ENCODE measurements at places on chromosomes 6 and 20.

DNA sequence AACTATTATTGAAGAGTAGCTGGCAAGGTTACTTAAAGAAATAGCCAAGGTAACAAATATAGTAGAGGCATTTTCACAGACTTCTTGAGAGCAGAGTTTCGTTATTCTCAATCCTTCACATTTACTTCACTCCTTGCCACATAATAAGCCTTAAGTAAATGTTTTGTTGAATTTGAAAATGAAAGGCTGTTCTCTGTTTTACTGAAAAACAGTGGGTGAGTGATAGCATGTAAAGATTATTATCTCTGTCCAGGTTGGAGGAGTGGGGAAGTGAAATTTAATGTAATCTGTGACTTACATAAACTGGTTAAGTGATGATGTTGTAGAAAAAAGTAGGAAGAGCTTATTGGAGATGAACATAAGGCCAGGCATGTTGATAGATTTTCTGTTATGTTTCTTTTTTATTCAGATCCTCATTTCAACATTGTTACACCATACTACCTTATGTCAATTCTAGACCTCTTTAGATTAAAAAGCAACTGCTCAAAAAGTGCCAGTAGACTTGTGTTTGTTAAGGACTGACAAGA is 55.0 kb downstream of the QKI start:
- DNase-seq = no peak

DNA sequence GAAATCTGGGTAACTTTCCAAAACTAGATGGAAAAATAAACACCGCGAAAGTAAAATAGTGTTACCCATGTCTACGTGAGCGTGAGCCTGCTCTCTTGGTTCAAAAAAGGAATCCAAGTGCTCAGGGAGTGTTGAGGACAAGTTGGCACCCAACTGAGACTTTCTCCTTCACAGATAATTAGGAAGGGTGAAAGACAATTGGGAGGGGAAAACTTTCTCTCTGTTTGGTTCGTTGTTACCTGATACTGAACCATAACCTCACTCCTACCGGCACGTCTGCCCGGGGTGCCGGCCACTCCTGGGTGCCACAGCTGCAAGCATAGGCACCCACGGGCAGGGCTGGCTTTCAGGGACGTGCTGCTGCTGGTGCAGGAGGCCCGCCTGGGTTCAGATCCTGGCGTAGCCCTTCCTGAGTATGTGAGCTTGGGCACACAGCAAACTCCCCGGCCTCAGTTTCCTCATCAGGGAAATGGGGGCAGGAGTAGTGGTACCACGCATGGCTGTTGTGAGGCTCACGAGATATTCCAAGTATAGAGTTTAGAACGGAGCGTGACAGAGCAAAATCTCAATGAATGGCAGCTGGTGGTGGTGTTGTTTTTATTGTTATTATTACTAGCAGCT is 38.2 kb upstream of the PMEPA1 start:
- DNase-seq = no peak

DNA sequence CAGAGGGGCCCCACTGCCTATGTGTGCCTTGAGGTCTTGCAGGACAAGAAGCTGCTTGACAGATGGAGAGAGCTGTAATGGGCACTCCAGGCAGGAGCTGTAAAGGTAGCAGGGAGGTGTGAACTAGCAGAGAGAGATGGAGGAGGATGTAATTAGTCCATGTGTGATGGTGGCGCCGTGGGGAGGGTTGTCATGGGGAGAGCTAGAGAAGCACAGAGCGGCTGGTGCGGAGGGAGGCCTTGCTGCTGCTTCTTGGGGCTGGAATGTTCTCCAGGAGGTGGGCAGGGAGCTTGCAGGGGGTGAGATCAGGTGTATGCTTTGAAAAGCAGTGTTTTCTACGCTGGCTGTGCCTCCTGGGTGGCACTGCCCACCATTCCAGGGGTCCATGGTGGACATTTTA is 32.1 kb downstream of the APCDD1L start:
- DNase-seq = no peak

DNA sequence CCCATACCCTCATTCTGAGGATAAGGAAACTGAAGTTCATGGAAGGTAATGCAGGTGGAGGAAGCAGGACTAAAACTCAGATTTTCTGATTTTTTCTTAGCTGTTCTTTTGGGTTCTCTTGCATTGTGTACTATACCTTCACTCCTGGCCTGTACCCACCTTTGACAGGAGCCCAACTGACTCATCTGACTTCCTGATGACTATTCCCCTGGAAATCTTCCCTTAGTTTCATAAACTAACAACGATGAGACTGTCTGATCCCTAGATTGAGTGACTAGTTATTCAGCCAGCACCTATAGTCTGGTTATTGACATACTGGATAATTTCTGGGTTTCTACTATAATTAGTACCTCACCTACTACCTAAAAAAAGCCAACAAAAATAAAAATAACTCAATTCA is 10.1 kb downstream of the CRYBG1 start:
- DNase-seq = no peak

GRCh38 chr6:25942561-25943147 is 12.2 kb upstream of the SLC17A2 start:
- no peak for DNase-seq

DNA sequence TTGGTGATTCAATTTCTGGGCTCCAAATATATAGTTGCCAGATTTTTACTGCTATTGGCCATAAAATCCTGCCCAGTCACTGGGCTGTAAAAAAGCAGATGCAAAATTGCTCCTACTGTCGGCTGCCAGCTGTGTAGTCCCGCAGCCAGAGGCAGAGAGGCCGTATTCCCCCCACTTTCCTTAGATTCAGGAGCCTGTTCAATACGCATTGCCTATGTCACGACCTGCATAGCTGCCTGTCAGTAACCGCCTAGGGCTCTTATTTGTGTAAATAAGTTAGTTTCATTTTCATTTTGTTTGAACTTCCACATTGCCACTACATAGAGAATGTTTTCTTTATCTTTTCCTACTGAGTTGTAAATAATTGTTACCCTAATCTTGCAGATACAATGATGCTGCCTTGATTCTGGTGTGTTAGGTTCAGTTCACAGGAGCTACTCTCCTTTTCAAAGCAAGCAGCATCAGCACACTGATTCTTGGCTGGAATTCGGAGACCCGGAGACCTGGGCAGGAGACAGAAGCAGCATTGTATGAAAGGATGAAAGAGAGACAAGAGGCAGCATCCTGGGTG is 46.0 kb upstream of the UST start:
- no peak for DNase-seq

DNA sequence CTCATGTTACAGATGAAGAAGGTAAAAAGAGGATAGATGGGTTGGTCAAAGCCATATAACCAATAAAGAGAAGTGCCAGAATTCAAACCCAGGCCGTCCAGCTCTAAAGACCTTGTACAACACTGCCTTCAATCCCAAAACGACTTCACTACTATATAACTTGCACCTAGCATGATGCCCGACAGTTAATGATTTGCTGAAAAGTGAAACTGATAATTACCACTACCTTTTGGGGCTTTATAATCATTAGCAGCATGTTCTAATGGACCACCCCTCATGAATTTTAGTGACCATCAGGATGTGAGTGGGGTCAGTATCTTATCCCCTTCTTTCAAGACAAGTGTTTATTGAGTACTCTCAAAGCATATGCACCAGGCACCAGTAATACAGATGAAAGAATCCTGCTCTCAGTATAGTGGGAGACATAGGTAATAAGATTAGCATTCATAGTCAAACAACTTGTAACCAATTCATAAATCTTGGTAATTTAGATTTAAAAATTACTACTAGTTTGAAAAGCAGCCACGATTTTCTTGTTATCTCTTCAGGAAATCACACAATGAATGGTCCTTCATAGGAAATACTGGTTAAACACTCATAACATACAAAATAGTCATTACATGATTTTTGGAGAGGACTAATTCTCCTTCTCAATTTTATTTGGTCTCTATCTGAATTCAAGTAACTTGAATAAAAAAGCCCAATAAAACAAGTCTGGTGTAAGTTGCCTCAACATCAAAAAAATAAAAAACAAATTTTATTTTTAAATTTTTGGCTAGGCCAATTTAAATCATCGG is 98.0 kb downstream of the EPB41L2 start:
- no peak for DNase-seq

GRCh38 chr6:26377719-26378118 is 5.2 kb upstream of the BTN2A2 start:
- no peak for DNase-seq

DNA sequence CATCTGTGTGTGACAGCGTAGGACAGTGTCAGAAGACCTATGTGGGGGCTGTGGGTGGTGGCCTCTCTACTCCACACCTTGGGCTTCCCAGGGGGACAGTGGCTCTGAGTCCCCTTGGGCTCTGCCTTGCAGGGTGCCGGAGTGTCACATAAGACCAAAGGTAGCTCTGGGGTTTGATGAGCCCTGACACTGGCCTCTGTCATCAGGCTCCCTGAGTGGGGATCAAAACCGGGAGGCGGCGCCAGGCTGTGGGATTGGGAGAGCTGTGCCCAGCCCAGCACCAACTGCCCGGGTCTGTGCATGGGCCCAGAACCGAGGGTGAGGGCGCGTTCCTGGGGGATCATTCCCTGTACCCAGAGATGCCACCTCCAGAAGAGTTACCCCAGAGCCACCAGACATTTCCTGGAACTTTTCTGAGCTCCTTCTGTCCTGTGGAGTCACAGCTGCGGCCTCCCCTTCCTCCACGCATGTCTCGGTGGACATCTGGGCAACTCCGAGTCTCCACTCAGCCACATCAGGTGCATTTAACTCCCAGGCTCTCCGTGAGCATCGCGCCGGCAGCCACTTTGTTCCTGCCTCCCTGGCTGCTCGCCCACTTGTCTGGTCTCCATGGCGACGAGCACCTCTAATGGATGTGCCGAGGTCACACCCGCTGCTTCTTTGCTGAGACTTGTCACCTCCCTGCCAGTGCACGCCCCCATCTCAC is 94.7 kb downstream of the TMEM242 start:
- DNase-seq = no peak

DNA sequence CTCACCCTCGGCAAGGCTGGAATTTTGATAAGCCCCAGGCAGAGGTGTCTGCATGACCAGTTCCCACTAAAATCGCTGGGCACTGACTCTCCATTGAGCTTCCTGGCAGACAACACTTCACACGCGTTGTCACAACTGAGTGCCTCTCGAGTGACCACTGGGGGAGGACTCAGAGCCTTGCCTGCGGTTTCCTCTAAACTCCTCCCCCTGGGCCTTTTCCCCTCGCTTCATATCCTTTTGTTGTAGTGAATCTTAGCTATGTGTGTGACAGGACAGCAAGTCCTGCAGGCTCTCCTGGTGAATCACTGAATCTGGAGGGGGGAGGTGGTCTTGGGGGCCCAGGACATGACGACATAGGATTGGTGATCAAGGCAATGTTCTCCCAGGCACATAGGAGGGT is 670.8 kb downstream of the PRKN start:
- DNase-seq = no peak

DNA sequence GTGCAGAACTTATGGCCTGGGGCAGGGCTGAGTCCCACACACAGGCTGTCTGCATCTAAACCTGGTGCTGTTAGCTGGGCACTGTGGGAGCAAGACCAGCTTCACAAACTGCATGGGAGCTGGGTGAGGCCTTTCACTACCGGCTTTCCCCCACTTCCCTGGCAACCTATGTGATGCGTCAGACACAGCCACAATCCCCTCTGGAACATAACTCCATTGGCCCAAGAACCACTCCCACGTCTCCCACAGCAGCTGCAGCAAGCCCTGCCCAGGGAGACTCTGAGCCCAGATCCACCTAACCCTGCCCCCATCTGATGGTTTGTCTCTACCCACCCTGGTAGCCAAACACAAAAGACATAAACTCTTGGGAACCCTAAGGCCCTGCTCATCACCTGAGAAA is 9.3 kb downstream of the WDR27 start:
- DNase-seq = no peak

GRCh38 chr6:166632731-166633130 is 5.7 kb upstream of the RPS6KA2 start:
- no peak for DNase-seq

DNA sequence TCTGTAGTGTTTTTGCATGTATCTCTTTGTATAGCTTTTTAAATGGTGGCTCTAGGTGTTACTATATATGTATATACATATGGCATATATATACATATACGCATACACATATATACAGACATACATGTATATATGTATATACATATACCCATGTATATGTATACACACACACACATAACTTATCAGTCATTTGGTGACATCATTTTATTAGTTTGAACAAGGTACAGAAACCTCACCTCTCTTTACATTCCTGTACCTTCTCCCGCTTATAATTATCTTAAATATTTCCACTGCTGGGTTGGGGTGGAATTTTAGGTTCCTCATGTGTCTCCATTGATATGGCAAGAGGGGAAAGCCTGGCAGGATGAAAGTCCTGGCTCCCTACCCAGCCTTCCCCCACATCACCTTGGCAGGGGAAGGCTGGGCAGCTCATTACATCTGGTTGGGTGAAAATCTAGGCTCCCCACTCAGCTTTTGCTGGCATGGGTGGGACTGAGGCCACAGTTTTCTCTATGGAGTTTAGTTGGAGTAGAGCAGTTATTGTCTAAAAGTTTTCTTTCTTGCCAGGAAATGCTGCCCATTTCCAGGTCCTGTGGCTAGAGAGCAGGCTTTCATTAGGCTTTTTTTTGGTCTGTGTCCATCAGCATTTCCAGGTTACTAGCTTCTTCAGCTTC is 7.6 kb downstream of the GLO1 start:
- no peak for DNase-seq

DNA sequence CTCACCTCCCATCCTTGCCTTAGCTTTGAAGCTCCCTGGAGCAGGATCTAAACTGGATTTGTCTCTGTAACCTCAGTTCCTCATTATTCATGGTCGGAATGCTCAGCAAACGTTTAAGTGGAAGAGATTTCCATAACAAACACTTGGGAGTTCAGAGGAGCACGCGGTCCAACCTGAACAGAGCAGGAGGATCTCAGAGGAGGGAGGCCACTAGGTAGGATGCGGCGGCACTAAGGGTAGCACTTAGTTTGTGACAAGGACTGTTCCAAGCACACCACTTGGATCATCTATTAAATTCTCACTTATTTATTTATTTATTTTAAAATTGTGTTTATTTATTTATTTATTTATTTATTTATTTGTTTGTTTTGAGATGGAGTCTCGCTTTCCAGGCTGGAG is 13.3 kb upstream of the CCN5 start:
- DNase-seq = no peak

- no peak for DNase-seq
Observed at GRCh38 chr20:38453941-38454340, 18.7 kb upstream of the RALGAPB start.

DNA sequence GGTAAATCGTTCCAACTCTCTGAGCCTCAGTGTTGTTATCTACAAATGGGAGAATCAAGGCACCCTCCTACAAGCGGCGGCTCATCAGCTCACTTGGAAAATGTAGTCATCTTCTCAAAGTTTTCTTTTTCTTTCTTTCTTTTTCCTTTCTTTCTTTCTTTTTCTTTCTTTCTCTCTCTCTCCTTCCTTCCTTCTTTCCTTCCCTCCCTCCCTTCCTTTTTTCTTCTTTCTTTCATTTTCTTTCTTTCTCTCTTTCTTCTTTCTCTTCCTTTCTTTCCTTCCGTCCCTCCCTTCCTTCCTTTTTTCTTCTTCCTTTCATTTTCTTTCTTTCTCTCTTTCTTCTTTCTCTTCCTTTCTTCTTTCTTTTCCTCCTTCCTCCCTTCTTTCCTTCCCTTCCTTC is 55.0 kb upstream of the TGM3 start:
- DNase-seq = no peak

Data from thoracic aorta (tissue), 2 donors.